SW 1271 (cell line): ENCODE measurements at places on chromosomes 16 and 17.
A peak's percentile ranks its signal among the peaks of the same experiment; 100 is the strongest.

DNA sequence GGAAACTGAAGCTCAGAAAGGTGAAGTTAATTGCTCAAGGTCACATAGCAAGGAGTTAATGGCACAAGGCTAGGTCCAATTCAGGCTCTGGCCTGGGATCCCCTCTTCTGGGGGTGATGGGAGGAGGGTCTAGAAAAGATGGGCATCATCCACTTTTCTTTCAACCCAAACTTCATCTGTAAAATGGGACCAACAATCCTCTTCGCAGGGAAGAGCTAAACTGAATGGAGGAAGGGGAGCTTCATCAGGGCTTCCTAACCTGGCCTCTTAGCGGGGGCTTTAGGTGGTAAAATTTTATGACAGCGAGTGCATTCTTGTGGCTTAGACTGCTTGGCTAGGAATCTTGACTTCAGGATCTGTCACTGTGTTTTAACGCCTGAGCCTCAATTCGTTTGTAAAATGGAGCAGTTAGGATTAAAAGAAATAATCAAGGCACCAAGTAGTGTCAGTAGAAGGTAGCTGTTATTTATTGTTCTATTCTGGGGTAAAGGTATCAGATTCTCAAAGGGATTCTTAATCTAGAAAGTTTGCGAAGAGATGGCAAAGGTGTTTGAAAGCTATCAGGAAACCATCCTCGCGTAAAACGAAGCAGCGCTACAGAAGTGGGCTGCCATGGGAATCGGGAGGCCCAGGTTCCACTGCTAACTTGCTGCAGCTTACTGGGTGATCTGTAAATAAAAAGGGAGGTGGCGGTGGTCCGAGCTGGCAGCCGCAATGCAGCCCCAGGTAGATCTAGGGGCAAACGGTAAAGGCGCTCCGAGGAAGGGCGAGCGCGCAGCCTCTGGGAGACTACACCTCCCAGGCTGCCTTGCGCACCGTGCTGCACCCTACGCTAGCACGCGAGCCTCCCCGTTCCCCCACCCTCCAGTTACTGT, 1.5 kb upstream of the SRCAP start:
- DNase-seq = no peak

DNA sequence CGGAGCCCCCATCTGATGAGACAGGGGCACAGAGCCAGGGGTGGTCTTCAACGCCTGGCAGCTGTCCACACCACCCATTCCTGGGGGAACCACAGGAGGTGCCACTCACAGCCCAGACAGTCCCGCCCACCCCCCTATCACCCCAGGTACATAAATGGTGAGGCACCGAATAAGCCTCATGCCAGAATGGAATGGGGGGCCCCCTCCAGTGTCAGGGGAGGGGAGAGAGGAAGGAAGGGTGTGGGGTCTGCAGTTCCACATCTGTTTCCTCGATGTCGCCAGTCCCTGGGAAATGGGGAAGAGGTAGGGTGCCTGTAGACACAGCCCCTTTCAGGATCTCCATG, 1.7 kb downstream of the TMC6 start:
- DNase-seq = no peak

DNA sequence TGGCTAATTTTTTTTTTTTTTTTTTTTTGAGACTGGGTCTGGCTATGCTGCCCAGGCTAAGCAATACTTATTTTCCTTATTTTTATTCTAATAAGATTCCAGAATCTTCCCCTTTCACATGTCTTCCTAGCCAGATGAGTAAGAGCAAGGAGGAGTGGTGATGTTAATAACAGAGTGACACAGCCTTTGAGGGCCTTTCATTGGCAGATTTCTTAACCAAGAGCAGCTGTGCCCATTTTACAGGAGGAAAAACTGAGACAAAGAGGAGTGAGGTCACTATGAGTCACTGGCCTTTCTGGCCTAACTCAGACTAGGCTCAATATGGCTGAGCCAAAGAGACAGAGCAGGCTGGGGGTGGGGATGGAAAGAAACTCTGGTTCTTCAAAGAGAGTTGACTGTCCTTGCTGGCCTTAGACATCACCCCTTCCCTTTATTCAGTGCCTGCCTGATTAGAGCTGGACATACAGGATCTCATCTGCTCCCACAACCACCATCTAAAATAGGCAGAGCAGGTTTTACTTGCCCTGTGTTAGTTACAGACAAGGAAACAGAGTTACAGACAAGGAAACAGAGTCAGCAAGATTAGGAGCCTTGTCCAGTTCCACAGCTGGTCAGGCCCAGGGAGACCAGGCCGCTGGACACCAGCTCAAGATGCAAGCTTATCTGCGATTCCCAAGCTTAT, 50.0 kb upstream of the TOB1 start:
- no peak for DNase-seq

GRCh38 chr16:75801307-75801706, 75.0 kb upstream of the CPHXL start:
- peak; percentile 7 for DNase-seq

- no peak for DNase-seq
These were observed 152.6 kb downstream of the CYB561 start for GRCh38 chr17:63293323-63294075.
